ENCODE measurements at places on chromosomes 4 and X.

DNA sequence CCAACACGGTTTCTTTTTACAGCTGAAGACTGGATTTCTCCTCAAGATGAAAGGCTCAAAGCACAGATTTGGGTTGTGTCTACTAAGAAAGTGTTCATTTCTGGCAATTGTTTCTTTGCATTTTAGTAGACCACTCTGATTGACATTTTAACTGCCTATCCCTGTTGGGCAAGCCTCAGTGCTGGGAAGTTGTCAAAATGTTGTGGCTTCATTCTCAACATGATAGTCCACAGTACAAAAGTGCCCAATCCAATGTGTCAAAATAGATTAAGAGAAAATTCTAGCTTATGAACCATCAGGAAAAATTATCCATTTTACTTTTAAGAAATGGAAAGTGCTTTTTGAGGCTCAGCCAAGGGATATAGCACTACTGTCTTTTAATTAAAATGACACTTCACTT, 323.9 kb upstream of the PRPS2 start:
- DNase-seq = no peak

DNA sequence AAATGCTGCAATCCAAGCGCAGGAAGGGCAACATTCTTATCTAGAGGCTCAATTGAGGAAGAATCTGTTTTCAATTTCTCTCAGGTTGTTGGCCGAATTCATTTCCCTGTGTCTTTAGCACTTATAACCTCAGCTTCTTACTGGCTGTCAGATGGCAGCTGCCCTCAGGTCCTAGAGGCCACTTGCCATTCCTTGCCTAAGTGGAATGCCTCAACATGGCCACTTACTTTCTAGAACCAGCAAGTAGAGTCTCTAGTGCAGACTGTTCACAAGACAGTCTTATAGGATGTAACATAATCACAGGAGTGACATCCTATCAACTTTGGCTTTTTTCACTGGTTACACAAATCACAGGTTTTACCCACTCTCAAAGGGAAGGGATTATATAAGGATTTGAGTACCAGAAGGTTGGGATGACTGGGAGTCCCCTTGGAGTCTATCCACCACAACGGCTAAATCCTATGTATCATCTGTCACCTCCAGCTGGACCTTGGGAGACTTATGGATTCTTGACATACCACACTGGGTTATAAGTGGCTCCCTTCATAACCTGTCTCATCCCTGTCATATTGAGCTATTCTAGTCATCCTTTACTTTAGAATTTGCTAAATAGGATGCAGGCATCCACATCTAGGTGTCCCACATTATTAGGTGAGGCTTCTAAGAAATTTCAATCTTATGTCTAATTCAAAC, 297.9 kb upstream of the CTSO start:
- no peak for DNase-seq

- no peak for DNase-seq
Observed at GRCh38 chr4:79848329-79848728, 224.7 kb downstream of the ANTXR2 start.

GRCh38 chr4:182688081-182688480, 229.1 kb downstream of the DCTD start:
- DNase-seq = no peak

- DNase-seq = no peak
Observed at GRCh38 chr4:183182873-183183725, 84.0 kb downstream of the WWC2 start.

DNA sequence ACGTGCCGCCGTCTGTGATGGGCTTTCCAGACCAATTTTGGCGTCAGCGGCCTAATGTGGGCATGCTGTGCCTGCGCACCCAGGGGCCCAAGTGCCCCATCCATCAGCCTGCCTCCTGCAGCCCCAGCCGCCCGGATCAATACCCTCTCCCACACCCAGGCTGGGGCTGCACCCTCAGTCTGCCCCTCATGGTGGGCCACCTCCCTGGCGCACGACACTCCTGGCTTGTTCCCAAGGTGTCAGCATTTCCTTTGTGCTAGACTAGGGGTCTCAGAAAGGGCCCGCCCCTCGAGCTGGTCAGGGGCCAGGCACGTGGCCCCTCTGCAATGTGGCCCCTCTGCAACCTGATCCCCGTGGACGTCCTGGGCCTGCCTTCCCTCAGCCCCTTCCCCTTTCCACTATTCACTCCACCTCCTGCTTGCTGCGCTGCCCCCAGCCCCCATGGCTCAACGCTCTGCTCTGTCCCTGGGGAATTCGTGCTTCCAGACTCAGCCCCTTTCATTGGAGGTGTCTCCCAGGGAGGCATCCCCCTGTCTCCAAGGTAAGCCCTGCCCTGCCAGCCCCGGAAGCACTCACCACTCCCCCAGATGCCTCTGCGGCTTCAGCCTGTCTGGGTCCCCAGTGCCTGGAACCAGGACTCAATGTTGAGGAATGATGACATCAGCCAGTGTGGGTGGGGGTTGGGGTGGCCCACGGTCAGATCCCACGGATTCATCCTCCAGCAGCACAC, 130.8 kb downstream of the HMX1 start:
- no peak for DNase-seq

Measured in cerebellar nuclear complex (tissue), 1 donor.